ENCODE measurements at places on chromosomes 16 and 17.

- no peak for DNase-seq
Observed at GRCh38 chr17:6496116-6496481, 51.8 kb downstream of the PIMREG start.

GRCh38 chr17:15892731-15893657 lies 51.9 kb upstream of the ADORA2B start:
- no peak for DNase-seq

DNA sequence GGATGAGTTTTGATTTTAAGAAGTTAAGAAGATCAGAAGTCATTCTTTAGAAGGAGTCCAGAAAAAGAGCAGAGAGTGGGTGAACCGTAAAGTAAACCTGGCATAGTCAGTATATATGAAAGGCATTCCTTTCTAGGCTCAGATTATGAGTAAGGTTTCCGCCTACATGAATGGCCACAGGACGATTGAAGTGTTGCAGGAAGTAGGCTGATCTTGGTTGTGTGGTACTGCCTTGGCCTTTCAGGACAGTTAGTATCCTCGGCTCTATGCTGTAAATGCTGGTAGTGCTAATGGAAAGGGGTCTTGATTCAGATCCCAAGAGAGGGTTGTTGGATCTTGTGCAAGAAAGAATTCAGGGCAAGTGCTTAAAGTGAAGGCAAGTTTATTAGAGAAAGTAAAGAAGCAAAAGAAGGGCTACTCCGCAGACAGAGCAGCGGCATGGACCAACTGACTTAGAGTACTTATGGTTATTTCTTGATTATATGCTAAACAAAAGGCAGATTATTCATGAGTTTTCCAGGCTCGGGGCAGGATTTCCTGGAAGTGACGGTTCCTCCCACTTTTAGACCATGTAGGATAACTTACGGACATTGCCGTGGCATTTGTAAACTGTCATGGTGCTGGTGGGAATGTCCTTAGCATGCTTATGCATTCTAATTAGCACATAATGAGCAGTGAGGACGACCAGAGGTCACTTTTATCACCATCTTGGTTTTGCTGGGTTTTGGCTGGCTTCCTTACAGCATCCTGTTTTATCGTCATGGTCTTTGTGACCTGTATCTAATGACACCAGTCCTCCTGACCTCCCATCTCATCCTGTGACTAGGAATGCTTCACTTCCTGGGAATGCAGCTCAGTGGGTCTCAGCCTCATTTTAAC lies 164.8 kb downstream of the SNX29 start:
- no peak for DNase-seq

GRCh38 chr16:83706394-83706793 lies 101.4 kb upstream of the HSBP1 start:
- DNase-seq: no peak

DNA sequence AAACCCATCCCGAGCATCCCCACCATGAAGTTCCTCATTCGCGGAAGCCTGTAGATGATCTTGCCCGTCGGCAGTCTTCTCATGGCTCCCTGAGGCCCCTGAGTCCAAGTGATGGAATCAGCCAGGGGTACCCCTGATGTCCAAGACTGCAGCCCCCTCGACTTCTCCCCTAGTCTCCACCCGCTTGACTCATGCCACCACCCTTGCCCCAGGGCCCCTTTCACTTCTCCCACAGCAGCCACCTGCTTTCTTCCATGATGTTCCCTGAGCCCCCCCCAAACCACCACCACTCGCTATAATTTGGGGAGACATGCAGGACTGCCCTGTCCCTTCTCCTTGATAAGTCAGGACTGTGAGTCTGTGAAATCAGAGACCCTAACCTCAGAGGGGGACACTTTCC lies 11.4 kb downstream of the BEAN1 start:
- DNase-seq: no peak

GRCh38 chr17:4490637-4491061 lies 8.0 kb upstream of the SPNS2 start:
- no peak for DNase-seq
